ENCODE measurements at places on chromosomes 1 and 21.

DNA sequence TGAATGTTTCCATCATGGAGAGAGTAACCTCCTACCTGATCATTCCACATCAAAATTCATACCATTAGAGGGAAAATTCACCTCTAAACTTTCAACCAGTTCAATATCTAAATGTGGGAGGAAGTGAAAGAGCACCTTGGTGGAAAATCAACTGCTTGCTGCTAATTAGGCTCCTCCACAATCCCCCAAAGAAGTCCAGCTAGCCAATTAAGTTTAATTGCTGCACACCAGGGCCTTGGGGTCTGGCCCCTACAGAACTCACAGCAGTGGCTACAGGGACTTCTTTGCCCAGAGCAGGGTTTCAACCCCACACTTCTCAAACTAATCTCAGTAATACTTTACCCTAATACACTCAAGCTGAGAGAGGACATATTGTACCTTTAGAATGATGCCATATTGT lies 62.1 kb downstream of the RGS21 start:
- DNase-seq: no peak

DNA sequence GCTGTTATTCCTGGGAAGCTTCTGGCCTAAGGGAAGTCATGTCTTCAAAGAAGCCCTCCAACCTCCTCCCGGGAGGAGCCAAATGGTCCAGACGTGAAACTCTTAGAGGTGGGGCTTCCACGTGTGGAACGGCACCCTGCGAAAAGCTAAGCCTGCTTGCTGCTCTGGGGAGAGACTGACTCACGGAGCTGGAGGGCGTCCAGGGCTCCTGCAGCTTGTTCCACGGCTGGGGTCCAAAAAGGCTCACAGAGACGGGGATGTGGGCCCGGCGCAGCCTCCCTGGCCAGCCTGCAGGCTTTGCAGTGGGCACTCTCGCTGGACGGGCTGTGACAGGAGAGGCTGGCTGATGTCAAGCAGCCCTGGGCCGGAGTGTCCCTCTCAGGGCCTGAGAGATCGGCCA lies 105.1 kb downstream of the COLGALT2 start:
- no peak for DNase-seq

GRCh38 chr1:206538086-206538770 lies 30.9 kb downstream of the RASSF5 start:
- DNase-seq: no peak

DNA sequence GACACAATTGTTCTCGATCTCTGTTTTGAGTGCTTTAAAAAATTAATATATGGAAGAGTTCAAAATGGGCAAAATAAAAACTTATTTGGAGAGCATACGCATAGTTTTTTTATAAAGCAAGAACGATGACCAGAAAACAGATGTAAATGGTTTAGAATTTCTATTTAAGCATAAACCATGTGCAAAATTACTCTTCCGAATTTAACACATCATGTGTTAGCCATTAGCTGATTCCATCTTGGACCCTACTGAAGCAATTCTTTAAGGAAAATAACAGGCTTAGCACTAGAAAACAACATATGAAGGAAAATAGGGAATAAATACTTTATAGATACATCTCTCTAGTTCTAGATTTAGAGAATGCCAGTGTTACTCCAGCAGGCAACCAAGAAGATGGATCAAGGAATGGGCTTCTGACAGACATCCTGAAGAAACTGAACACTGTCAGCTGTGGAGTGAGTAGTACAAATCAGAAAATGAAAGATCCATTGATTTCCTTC lies 26.7 kb downstream of the CDC7 start:
- DNase-seq: no peak

DNA sequence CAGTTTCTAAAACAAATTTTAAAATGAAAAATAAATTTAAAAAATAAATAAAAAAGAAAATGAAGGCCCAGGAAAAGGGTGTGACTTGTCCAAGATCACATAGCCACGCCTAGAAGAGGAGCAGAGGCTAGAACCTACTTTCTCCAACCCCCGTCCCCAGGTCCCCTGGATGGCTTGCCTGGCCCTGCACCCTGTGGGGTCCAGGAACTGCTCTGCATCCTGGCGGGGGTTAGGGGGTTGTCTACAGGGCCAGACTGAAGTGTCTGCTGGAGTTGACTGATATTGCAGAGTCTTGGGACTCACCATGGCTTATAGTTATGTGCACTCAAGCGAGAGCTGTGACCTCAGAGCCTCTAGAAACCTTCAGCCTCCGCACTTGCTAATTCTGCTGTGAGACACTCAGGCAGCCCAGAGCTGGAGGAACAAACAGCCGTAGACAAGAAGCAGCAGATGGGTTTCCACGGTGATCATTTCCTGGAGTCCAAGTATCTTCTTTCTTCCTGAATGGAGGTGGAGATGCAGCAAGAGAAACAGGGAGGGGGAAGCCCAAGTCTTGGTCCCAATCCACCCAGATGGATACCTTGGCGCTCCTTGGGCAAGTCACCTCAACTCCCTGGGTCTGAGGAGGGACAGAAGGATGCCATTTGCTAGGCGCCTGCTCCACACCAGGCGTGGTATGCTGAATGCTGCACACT lies 5.2 kb upstream of the EXTL1 start:
- DNase-seq: no peak

- no peak for DNase-seq
Observed at GRCh38 chr1:51689075-51689440, 72.2 kb downstream of the OSBPL9 start.

- no peak for DNase-seq
Observed at GRCh38 chr1:156675210-156676113, 1.7 kb downstream of the NES start.

DNA sequence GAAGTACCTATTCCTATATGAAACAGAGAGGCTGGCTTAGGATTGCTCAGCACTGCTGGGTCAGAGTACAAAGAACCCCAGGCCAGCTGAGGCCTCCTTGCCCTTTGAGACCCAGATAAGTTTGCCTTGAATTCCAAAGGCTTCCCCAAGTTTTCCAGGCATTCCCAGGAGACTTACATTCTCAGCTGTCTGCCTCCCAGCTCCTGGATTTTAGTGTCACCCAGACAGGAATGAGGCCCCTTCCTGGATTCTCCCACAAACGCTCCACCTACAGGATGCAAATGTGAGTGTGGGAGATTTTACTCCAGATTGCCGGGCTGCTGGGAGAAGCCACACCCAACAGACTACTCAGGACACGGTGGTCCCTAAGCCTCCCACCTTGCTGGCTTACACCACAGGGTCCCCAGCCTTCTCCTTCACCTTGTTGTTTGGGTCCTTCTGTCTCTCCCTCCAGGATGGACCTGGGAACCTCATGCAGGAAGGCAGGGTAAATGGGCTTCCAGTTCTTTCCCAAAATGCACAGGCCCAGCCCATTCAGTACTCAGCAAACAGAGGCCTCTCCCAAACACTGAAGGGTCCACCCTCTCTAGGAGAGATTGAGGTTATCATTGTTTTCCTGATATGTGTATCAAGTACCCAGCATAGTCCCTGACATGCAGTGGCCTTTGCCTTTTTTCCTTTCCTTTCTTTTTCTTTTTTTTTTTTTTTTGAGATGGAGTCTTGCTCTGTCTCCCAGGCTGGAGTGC lies 10.6 kb downstream of the RHBG start:
- DNase-seq: no peak

DNA sequence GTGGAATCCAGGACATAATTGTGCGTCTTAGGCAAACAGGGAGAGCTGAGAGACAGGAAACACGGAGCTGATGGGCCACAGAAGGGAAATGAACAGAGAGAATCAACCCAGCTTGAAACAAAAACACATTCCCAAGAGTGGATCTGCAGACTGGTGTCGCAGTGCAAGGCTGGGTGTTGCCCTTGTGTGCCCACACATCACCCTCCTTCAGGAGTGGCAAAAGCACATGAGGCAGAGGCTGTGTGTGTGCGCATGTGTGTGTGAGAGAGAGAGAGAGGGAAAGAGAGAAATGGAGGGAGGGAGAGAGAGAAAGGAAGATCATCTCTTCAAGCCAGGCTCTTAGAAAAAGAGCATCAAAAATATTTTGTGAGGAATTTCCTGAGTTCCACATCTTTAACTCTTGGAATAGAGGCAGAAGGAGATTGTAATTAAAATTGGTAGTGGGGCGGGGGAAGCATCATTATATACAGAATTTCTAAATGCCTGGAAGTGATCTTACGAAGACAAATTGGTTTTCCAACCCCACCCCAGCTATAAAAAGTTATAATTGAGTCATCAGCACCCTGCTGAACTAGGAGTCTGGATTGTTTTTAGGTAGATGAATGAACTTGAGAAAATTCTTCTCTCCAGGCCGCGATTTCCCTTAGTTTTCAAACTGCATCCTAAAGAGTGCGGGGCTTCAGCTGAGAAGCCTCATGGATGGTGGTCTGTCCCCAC lies 480.7 kb downstream of the NPHP4 start:
- no peak for DNase-seq
